ENCODE measurements at places on chromosomes 2 and 18.
A peak's percentile ranks its signal among the peaks of the same experiment; 100 is the strongest.

GRCh38 chr2:102058293-102058833 is 66.6 kb downstream of the IL1R2 start:
- no peak for DNase-seq

DNA sequence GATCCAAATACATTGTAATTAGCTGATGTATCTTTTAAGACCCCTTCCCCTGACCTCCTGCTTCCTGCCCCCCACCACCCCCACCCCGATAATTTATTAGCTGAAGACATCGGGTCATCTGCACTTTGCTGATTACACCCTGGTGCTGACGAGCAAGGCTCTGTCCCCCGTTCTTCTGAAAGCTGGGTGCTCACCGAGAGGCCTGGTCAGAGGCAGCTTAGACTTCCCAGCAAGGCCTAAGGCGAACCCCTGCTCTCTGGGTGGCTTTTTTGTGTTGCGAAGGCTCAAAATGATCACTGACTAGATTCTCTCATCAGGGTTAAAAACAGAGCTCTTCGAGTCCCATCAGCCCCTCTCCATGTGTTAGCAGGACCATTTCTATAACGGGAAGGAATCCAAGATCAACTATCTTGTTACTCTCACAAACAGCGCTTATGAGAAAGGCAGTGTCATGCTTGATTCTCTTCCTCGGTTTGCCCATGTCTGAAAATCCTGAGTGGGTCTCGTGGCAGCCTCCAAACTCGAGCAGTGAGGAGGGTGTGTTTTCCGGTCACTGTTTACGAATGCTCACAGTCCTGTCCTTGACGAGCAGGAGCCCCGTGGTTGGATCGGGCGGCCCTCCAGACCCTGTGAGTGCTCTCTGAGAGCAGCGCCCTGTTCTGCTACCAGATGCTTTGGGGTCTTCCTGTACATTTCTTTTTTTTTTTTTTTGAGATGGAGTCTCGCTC is 201.6 kb downstream of the HDAC4 start:
- DNase-seq: no peak

- DNase-seq: no peak
Observed at GRCh38 chr2:168948621-168949212, 47.6 kb downstream of the G6PC2 start.

DNA sequence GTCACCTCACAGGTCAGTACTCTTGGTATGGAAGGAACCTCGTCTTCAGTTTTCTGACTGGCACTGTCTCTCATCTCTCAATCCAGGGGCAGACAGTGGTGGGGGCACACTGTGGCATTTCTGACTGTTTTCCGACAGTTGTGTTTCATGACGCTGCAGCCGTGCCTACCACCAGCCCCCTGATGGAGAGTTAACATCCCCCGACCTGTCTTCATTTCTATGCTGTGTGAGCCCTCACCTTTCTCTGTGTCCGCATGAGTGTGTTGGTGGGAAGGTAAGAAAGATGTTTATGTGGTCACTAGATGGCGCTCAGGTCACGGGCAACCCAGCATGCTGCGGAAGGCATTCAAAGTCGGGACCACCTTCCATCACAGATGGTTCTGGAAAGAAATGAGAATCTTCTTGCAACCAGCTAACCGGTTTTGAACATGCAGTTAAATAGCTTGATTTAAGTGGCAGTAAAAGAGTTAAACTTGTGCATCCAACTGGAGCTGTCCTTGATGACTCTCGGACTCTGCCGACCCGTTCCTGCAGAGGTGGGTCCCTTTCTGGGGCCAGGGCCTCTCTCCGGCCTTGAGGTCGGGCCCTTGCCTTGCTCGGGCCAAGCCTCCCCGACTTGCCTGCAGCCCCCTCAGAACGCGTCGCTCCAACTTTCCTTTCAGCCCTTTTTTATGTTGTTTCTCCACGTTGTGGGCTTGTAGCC is 92.4 kb downstream of the DYSF start:
- DNase-seq: peak; percentile 18

- no peak for DNase-seq
Observed at GRCh38 chr2:15241201-15241600, 319.9 kb downstream of the NBAS start.

GRCh38 chr18:6962571-6963451 is 154.8 kb downstream of the LAMA1 start:
- DNase-seq: no peak

- DNase-seq: no peak
Observed at GRCh38 chr2:145304501-145304900, 784.6 kb upstream of the ZEB2 start.

DNA sequence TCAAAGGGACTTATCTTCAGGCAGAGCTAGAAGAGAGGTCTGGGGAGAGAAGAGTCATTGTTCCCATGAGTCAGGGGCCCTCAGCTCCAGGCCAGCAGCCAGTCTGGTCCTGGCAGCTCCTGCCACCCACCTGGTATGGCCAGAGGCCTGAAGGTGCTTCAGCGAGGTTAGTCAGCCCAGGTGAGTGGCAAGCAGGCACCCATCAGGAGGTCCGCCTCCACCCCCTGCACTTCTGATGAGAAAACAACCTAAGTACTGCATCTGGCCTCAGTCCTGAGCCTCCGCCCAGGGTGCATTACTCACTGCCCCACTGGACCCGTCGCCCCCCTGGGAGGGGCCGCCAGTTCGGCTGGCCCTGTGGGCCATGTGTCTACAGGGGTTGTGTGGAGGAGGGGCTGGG is 130.2 kb downstream of the INHBB start:
- no peak for DNase-seq

GRCh38 chr18:36203360-36203895 is 16.1 kb downstream of the MOCOS start:
- no peak for DNase-seq

- no peak for DNase-seq
Observed at GRCh38 chr2:37090019-37090477, 5.7 kb downstream of the GPATCH11 start.

GRCh38 chr2:236795169-236795860 is 225.7 kb downstream of the ACKR3 start:
- no peak for DNase-seq

DNA sequence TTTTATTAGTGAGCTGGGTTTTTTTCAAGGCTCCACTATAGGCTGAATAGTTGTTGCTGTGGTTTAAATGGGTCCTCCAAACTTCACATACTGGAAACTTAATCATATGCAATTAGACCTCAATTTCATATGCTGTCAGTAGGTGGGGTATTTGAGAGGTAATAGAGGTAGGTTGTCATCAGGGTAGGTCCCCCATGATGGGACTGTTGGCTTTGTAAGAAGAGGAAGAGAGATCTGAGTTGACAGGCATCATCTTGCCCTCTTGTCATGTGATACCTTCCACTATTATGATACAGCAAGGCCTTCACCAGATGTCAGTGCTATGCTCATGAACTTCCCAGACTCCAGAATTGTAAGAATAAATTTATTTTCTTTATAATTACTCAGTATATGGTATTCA is 819.4 kb downstream of the LRP1B start:
- DNase-seq: no peak

Measured in stimulated activated CD4-positive, alpha-beta T cell treated with anti-CD3 and anti-CD28 coated beads, Interleukin-12 subunit alpha, Interleukin-12 subunit beta, amount 100 ng/mL, for 4 hours (primary cell).